ENCODE measurements at places on chromosomes 2 and 18.

- no peak for DNase-seq
Observed at GRCh38 chr2:173792166-173792565, 173.0 kb downstream of the SP3 start.

GRCh38 chr2:37623406-37623805 lies 48.0 kb downstream of the CDC42EP3 start:
- no peak for DNase-seq

DNA sequence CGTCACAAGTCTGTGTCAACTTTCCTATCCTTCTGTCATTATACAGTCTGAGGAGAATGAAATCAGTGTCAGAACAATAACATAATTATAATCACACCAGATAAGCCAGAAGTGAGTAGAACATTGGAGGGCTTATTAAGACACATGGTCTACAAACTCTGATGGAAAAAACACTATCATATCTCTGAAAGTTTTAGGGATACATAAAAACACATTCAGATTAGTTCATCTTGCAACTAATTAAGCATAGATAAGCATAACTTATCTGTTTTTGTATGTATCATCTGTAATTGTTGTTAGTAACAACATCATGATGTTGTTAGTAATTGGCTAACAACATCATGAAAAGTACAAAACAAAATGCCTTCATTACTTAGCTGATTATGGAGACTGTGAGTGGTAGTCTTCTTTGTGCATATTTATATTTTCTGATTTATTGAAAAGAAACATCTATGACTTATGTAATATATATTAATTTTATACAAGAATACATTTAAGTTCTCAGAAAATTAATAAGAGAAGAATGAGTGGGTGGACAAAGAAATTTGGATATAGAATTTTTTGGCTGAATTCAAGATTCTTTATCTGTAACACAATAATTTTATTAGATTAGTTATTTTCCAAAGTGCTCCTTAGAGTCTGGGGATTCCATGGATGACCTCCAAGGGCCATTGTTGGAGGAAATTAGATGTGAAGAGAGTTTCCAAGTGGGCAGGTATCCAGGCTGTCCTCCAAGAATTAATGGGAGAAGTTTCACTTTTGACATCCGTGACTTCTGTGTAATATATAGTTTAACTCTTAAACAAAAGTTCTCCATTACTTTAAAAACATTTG lies 16.9 kb upstream of the CCDC102B start:
- DNase-seq: no peak

GRCh38 chr2:85790499-85791188 lies 36.9 kb downstream of the ATOH8 start:
- no peak for DNase-seq

GRCh38 chr2:168633895-168634294 lies 168.5 kb upstream of the NOSTRIN start:
- DNase-seq: no peak
